ENCODE measurements at places on chromosomes 2 and 18.

DNA sequence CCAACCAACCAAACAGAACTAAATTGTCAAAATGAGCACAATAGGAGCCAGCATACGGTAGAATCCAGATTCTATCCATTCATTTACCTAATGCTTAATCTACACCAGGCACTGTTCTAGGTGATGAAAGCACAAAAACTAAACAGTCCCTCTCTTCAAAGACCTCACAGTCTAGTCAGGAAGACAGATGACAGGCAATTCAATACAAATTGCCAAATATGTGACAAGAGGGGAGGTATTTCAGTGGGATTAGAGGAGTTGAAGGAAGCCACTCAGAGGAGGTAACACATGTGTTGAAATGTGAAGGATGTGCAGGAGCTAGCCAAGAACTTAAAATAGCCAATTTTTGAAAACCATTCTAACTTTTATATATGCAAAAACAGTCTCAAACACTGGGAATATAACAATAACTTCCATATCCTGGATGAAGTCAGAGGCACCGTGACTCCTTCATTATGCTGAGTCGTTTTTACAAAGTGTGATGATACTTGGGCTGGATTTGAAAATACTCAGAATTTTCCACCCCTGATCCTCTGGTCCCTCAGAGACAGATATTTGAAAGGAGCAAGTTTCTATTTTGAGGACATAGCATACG lies 204.9 kb downstream of the PID1 start:
- DNase-seq, result no peak

DNA sequence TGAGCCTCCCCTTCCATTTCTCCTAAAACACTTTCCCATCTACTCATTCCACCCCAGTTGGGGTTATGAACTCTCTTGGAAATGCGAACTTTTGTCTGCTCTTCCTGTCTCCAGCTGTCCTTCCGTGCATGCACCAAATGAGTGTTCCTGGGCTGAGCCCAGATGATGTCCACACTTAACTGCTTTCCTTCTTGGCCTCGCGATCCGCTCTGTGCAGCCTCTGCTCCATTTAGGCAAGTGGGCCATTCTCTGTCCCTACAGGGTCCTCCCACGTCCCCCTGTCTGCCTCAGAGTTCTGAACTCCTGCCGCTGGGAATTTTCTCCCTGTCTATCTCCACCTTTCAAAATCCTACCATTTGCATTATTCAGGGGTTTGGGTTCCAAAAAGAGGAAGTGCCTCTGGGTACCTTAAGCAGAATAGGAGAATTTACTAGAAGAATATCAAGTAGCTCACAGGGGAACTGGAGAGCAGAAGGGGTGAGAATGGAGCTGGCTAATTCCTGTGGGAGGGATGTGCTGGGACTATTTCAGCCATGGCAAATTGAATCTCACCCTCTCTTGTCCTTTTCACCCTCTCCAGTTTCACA lies 4.7 kb upstream of the NCK2 start:
- no peak for DNase-seq

- no peak for DNase-seq
Observed at GRCh38 chr2:190111166-190111565, 48.6 kb upstream of the MSTN start.

DNA sequence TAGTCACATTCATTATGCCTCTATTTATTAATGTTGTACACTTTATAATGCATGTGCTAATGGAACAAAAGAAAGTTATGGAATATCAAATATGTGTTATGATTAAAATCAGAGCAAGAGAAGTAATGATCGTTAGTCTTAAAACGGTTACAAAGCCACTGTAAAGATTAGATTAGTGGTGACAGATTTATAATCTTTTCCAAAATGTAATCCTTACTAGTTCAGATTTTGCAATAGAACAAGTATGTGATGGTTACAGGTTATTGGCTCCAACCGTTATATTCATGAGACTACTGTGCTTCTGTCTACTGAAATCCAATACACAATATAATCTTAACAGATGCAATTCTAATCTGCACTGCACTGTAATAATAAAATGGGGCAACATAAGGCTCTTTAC lies 180.6 kb downstream of the ZNF521 start:
- no peak for DNase-seq

DNA sequence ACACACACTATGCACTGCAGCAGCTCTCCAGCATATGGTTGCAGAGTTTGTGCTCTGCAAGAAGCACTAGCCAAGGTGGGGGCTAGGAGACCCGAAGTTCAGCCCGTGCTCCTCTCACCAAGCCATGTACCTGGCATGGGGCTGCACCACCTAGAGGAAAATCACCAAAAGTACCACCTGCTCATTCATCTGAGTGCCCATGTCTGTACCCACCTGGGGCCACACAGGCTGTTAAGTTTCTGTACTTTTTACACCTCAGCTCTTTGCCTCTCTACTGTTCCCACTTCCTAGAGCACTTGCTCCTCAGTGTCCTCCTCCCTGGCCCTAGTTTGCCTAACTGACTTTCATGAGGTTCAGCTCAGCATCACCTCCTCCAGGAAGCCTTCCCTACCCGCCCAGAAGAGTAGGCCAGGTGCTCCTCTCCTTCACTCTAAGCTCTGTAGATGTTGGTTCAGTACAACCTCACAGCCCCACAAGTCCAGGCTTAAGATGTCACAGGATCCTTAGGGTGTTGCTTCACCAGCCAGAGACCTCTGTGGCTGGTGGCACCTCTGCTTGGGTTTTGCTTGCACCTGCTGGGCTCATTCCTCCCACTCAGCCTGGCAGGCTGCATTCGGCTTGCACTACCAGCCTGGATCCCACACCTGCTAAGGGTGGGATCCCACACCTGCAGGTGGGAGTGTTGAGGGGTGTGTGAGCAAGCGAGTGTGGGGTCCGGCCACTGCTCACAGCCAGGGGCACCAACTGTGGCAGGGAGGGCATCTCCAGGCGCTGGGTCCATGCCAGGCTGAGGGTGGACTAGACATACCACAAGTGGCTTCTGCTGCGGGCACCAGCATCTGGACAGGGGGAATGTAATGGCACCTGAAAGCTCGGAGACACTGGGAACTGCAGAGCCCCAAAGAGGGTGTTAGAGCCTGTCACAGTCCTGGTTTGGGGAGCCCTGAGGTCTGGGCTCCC lies 10.2 kb upstream of the TFCP2L1 start:
- DNase-seq, result no peak

- DNase-seq, result no peak
Observed at GRCh38 chr2:12293874-12294273, 422.9 kb upstream of the TRIB2 start.

DNA sequence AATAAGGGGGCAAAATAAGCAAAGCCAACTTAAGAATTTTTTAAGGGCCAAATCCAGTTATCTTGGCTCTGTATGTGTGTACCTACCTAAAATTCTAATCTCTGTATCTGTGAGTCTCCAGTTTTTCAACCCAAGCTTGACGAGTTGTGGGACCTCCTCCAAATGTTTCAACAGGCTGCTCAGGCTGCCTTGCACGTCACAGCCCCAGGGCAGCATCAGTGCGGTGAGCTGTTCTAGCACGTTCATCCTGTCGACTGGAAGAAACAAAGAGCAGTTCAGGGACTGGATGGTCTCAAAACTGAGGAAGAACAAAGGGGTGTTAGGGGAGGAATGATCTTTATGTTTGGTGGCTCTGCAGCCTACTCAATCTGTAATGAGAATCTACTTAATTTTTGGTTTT lies 29.4 kb downstream of the NLRC4 start:
- no peak for DNase-seq

GRCh38 chr2:239467956-239468490 lies 67.2 kb upstream of the HDAC4 start:
- DNase-seq, result no peak

DNA sequence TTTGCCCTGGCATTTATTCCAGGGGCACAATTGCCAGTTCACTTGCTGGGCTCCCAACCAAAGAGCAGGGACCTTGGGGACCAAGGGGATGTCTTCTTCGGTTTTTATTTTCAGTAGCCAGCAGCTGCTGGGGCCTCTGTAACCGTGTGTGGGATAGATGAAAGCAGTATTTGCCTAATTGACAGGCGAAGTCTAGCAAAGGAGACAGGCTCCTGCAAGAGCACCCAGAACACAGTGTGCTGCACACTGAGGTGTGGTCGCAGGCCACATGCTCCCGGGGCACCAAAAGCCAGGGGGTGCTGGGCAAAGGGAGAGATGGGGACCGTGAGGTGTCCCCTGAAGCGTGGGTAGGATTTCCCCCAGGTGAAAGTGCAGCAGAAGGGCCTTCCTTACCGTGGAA lies 5.3 kb downstream of the SAG start:
- DNase-seq, result no peak

DNA sequence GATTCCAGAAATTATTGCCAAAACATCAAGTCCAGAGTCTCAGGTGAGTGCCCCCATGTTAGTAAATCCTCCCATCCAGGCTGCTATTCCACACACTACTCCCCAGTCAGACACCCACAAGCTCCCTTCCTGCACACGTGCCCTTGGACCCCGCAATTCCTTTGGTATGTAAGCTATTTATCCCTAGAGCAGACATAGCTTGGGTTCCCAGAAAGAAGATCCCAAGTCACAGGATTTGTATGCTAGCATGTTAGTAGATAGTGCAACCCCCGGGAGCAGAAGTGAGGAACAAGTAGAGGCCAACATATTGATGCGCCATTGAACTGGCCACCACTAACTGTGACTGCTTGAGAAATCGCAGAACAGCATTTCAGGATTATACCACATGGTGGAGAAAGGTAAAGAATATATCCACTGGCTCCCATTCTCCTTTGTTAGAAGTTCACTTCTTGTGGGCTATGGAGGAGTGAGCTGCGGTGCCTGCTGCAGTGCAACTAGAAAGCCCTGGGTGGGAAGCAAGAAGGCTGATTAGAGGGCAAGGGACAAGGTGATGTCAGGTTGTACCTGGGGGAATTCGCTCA lies 137.5 kb upstream of the CHAC2 start:
- no peak for DNase-seq

DNA sequence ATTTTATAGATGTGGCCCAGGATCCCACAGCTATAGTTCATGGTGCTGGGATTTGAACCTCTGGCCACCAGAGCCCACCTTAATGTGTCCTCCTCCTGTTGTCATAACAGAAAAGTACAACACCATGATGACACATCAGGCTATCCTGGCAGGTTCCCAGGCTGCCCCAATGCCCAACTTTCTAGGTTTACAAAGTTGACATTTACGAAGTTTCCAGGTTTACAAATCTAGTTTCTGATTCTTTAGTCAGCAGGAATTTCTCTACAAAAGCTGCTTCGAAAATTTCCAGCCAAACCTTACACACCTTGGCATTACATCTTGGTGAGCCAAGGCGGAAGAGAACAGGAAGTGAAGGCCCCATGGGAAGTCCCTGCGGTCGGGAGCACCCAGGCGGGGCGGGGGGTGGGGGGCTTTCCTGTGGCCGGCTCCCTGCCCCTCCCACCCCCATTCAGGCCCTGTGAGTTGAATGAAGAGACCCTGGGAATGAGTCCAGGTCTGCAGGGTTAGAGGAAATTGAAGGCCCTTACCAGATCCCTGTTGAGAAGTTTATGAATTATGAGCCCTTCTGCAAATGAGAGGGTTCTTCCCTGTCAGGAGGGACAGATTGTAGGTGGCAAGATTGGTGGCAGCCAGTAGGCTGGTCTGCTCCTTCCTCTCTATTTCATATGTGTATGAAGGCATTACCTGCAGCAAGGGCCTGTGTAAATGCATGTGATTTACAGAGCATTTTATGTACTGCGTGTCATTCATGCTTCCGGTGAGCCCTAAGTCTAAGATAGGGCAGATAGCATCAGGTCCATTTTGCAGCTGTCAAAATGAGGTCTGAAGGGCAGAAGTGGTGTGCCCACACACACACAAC lies 11.1 kb upstream of the IL1RN start:
- no peak for DNase-seq

- no peak for DNase-seq
Observed at GRCh38 chr2:114797540-114797939, 355.1 kb downstream of the DPP10 start.

- no peak for DNase-seq
Observed at GRCh38 chr2:105771836-105772235, 27.1 kb downstream of the NCK2 start.

DNA sequence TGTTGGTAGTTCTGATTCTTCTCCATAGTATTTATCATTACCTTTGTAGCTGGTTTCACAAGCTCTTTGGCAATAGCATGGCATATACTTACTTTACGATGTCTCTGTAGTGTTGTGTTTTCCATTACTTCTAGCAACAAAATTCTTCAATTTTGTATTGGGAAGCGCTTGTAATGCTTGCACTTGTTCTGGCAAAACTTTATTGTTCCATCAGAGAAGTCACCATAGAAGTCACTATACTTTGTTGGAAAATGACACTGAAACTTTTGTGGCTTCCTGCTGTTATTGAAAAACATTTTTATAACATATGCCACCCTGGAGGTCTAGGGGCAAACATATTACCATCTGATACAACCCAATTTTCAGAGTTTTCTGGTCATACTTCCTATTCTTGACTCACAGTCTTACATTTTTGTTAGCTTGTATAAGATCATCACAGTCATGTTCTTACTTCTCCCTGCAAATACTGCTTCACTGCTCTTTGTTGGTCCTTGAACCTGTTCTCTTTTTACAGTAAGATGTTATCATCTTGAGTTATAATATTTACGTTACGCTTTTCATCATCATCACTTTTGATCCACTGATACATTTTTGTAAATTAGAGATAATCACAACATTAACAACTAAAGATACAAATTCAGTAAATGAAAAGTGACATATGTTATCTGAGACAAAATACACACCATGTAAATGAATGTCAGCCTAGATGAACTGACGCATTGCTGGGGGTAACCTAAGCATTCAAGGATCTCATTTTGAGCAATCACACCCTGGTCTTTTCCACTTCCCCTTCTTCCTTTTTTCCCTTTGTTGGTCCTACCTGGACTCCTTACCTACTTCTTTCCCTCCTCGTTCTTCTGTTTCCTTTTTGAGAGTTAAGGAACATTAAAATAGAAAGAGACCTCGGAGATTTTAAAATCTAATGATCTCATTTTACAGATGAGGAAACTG lies 33.3 kb upstream of the CXCR4 start:
- no peak for DNase-seq

- no peak for DNase-seq
Observed at GRCh38 chr2:43311276-43311675, 84.9 kb upstream of the ZFP36L2 start.

DNA sequence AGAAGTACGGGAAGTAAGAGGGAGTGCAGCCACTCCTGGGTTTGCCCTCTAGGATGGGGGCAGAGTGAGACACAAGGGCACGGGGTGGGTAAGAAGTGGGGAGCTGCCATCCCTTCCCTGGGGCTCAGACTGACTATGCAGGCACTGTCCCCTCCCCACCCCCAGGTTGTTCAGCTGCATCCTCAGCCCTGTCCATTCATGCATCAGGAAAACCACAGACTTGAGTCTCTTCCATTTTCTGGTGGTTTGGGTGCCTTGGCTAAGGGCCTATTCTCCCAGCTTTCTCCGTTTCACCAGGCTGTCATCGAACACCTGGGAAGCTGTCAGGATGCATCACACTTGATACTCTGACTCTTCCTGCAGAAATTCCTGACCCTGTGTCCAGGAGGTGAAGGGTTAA lies 111.9 kb downstream of the TFCP2L1 start:
- DNase-seq, result no peak

GRCh38 chr2:142842369-142842768 lies 35.1 kb upstream of the KYNU start:
- DNase-seq, result no peak

GRCh38 chr2:54473851-54474250 lies 17.7 kb downstream of the SPTBN1 start:
- DNase-seq, result no peak

- no peak for DNase-seq
Observed at GRCh38 chr2:25215232-25215631, 46.9 kb upstream of the POMC start.

All from activated T-cell treated with anti-CD3 and anti-CD28 coated beads for 1 hour (primary cell).